ENCODE measurements at places on chromosomes 13 and 19.

DNA sequence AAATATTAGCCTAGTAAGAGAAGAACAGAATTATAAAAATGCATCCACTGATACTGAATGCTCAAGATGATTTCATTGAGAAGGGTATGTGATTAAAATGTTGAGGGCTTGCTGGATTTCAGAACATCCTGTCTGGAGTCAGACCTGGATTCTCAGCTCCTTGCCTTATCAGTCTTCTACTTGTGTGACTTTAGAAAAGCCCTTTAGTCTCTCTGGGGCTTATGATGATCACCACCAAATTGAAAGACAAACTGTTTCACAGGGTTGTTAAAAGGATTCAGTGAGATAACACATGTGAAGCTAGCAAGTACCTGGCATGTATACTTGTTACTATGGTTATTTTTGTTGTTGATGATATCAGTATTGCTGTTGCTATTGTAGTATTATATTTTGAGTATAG is 118.4 kb downstream of the GPC6 start:
- no peak for DNase-seq

GRCh38 chr19:16377521-16377920 is 52.9 kb downstream of the KLF2 start:
- no peak for DNase-seq

GRCh38 chr19:10206226-10206885 is 11.6 kb upstream of the DNMT1 start:
- DNase-seq = peak; percentile 83

GRCh38 chr19:6532244-6532999 is 1.6 kb downstream of the TNFSF9 start:
- no peak for DNase-seq

DNA sequence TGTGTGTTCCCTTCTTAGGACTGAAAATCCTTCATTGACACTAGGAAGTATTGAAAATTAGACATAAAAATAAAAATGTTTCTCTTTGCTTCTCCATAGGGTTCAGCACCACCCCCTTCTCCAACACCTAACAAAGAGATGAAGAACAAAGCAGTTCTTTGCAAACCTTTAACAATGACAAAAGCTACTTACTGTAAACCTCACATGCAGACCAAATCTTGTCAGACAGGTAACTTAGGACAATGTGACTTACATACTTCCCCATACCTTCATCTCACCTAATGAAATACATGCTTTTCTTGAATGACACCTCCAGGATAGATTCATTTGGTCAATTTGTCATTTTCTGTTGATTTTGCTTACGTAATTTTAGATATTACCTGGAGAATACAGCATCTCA is 99.9 kb downstream of the ZMYM2 start:
- DNase-seq = no peak

- no peak for DNase-seq
These were observed 4.0 kb downstream of the HSD11B1L start for GRCh38 chr19:5684694-5685430.

DNA sequence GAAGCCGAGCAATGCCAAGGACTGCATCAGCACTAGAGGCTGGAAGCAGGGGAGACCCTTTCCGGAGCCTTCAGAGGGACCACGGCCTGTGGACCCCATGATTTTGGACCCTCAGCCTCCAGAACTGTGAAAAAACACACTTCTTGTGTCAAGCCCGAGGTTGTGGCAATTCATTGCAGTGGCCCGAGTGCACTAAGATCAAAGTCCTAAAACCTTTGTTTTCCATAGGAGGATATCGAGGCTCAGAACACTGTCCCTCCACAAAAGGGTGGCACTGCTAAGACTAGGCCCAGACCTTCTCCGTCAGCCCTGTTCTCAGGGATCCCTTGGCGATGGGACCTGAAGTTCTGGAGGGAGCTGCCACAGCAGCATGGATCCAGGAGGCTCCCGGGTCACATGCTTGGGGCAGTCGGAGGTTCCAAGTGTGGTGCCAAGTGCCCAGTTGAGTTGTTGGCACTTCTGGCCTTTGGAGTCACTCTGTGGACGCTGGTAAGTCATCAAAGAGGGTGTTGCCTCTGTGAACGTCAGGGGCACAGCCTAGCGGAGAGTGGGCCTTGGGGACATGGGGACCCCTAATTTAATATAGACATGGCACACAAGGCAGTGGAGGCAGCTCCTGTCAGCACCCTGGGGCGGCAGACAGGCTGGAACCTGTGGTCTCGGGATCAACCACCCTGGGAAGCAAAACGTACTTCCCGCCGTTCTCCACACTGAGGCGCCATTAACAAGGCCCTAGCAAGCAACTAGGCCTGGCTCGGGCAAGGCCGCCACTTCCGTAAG is 199.2 kb downstream of the COL4A1 start:
- DNase-seq = no peak

GRCh38 chr13:104773775-104774174 is 1707.6 kb upstream of the SLC10A2 start:
- no peak for DNase-seq

DNA sequence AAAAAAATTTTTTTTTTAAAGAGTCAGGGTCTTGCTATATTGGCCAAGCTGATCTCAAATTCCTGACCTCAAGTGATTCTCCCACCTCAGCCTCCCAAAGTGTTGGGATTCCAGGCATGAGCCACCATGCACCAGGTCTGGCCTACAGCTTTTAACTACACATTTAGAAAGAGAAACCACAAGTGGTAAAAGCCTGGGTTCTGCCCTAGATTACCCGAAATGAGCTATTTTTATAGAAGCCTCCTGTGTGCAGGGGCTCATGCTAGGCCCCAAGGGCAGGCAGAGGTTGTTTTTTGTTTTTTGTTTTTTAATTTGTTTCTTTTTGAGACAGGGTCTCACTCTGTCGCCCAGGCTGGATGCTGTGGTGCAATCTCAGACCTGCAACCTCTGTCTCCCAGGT is 14.0 kb upstream of the MYADM start:
- no peak for DNase-seq

- DNase-seq = peak; percentile 85
These were observed at the start of gene GADD45GIP1 for GRCh38 chr19:12956446-12957388. GADD45GIP1 (minus strand) TSS chr19:12957223; CDS start chr19:12957212, 11 bp downstream.

- no peak for DNase-seq
These were observed 9.0 kb downstream of the SH3GL1 start for GRCh38 chr19:4391306-4391693.

- DNase-seq = no peak
These were observed 239.9 kb downstream of the SPRY2 start for GRCh38 chr13:80101040-80101439.

DNA sequence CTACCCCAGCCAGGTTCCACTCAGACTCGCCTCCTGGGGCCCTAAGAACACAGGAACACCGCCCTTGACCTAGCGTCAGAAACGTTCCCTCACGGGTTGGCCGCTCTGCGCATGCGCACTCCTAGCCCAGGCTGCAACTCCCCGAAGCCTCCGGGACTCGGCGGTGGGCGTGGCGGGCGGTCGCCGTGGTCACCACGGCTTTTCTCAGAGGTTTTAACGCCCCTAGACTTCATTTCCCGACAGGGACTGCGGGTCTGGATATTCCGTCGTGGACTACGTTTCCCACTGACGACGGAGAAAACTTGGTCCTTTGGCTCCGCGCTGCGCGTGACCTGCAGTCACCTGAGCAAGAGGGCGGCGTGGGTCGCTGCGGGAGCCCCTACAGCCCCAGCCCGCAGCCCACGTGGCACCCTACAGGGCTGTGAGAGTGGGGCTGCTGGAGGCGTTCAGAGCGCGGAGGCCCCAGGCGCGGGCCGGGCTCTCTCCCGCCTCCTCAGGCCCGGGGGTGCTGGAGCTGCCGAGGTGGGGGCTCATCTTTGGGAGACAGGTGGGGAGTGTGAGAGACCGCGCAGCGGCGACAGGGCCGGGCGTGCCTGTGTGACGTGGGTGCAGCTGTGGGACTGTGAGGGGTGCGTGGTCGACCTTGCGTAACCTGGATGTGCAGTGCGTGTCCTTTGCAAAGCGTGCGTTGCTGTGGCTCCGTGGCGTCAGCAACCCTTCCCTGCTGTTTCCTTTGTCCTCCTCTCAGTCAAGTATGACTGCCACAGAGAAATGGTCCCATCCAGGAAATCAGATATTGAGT is 38.0 kb upstream of the ZNF573 start:
- peak; percentile 77 for DNase-seq

DNA sequence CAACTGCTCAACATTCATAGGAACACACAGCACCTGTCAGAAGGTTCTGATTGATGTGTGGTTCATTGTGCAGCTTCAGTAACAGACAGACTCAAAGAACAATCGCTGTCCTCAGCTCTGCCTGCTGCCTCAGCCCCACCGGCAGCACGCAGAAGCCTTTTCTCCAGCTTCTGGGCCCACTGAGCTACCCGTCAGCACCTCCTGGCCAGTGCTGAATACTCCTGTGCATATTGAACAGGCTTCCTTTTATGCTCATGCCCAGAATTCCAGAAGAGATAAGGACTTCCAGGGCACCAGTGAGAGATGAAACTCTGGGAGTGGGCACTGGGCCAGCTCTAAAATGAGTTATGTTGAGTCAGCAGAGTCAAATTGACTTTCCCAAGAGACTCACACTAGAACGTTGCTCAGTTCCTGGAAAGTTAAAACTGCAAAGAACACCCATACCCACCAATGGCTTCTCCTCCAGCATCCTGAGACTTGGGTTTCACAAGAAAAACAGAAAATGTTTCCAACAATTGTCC is 119.3 kb downstream of the COL4A1 start:
- DNase-seq = no peak

DNA sequence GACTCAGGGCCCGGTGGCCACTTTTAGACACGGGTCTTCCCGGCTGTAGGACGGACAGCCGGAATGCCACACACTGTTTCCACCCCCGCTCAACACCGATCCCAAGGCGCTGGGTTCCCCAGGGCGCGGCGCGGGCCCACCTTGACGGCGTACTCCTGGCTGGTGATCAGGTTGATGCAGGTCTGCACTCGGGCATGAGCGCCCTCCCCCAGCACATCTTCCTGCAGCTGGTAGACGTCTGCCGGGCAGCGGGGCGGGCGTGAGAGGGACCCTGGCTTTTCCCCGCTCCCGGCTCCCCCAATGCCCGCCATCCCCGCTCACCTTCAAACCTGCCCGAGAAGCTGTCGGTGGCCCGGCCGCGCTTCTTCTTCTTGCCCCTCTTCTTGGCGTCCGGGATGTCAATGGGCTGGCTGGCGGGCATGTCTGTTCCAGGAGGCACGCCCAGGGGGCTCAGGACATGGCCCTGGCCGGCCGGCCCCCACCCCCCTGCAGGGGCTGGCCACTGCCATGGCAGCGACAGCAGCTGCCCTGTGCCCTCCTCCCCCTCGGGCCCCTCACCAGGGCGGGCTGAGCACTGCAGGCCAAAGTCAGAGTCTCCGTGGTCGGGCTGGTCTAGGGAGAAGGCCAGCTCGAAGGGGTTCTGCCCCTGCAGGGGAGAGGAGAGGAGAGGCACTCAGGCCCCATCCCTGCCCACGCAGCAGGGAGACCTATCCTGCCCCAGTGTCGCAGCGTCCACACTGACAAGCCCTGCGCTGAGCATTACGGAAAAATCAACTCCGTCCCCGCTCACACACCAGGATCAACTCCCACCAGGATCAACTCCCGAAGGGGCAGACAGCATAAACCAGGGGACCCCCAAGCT is 4.8 kb downstream of the MKNK2 start:
- DNase-seq = no peak

GRCh38 chr19:45179072-45179891 is 698 bp downstream of the BLOC1S3 start:
- DNase-seq = no peak

- no peak for DNase-seq
These were observed 9.1 kb upstream of the OLFM2 start for GRCh38 chr19:9945319-9945966.

GRCh38 chr19:5356918-5357317 is 16.3 kb upstream of the PTPRS start:
- peak; percentile 16 for DNase-seq

DNA sequence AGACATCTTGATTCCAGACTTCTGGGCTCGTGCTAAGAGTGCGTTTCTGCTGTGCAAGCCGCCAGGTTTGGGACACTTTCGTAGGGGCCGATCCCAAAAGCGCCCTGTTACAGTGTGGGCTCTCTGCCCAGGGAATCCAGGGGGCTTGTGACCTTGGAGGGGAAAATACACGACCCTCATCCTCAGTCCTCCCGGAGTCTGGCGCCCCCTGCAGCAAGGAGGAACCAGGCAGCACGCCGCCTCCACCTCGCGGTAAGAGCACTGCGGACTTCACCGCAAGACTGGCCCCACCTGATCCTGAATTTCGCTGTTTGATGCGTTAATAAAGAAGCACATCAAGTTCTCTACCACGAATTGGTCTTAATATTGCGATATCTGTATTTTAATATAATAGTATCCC is 5.2 kb downstream of the POLRMT start:
- no peak for DNase-seq

GRCh38 chr19:4684312-4685095 is 14.4 kb upstream of the MYDGF start:
- no peak for DNase-seq

DNA sequence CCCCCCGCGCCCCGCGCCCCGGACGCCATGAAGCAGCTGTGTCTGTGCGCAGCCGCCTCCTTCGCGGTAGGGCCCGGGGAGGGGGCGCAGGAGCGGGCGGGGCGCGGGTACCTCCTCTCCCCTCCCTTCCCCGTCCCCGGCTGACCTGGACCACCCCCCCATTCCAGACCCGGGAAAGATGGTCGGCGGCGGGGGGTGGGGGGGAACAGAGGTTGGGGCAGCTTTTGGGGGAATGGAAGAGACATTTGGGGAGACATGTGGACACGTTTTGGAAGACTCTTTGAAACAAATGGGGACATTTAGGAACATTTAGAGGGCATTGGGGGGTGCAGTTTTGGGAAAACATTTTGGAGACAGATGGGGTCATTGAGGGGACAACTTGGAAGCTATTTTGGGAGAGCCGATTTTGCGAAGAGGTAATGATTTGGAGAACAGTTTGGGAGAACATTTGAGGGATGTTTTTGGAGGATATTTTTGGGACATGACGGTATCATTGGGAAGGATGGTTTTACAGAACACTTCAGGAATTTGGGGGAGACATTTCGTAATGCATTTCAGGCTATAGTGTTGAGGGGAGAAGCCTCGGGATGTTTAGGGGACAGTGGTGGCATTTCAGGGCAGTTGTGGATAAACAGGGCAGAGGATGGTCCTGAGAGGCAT is 16.1 kb downstream of the ANKRD24 start:
- DNase-seq = no peak

DNA sequence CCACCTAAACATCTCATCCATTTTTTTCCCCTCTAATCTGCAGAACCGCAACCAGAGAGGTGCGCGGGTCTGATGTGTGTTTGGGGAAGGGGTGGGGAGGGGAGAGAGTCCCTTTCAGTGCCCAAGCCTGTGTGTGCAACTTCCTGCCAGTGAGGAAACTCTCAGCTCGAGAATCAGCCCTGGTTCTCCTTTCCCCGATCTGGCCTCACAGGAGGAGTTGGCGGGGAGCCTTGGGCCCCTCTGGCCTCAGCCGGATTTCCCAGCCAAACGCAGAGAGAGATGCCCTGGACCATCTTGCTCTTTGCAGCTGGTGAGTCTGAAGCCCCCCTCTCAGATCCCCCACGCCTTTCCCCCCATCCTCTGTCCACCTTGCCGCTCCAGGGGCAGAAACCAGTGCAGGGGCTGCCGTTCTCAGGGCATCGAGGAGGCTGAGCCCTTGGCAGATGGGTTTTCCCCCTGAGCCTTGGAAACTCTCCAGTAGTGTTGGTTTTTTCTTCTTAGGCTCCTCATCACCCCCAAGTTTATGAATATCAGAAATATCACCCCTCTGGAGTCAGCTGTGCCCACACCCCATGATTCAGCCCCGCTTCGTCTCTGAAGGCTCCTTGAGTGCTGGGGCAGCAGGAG is at the start of gene C19orf38:
C19orf38 (plus strand) TSS at position 186 of the 627 bp plus-strand sequence; CDS start at position 280, 94 bp downstream.
- no peak for DNase-seq

- no peak for DNase-seq
These were observed 169.4 kb downstream of the OLFM4 start for GRCh38 chr13:53198017-53198416.

Measured in DMS79 (cell line).